ENCODE measurements at places on chromosomes 11 and 22.
A peak's percentile ranks its signal among the peaks of the same experiment; 100 is the strongest.

- no peak for DNase-seq
Measured at GRCh38 chr22:22978637-22979036, 91.0 kb downstream of the IGLL5 start.

GRCh38 chr11:9972989-9973388 is 309.1 kb downstream of the SWAP70 start:
- DNase-seq: peak; percentile 10

DNA sequence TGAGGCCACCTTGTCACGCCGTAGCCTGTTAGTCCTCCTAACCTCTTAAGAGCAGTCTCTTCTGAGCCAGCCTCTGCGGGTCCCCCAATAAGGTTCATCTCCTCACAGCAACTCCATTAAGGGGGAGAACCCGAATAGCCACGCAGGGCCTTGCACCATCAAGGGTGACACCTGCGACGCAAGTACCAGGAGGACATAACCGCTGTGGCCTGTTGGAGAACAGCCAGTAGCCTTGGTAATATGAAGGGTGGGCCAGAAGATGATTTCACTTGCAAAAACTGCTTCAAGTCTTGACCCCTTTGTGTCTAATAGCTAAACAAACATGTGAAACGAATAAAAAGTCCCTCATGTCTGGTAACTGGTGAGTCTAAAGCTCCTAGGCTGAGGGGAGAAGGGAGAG is 14.8 kb downstream of the ARFGAP2 start:
- no peak for DNase-seq

DNA sequence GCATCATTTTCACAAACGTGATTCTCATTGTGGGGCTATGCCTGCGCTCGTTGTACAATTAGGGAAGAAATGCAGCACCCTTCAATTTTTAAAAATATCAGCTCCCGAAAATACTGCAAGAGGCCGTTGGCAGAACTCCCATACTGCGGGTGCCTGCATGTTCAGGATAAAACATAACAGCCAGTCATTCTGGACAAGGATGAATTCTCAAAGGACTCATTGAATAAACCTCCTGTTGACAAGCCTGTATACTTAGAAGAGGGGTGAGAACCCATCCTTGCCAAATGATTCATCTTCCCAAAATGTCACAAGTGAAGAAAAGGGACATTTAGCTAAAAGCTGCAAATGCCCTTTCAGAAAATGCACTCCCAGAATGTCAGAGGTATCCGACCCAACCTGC is 141.9 kb downstream of the CSNK2A3 start:
- peak; percentile 82 for DNase-seq

DNA sequence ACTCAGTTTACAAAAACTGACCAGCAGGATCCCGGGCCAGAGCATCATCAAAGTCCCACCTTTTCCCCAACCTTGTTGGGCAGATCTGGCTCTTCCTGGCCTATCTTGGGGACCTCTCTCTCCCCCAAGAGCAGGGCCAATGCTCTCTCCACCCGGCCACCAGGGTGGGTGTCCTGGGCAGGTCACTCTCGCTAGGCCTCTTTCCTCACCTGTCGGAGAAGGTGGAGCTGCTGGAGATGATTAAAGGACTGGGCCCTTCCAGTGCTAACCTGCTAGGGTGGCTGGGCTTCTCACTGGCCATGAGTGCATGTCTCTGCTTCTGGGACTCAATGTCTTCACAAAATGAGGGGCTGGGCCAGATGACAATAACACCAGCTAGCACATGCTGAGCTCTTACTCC is 2.9 kb upstream of the CAPN5 start:
- no peak for DNase-seq

- no peak for DNase-seq
Measured at GRCh38 chr11:70501051-70501901, 102.9 kb downstream of the CTTN start.

- DNase-seq: no peak
Measured at GRCh38 chr11:118136801-118137200, 15.8 kb downstream of the SCN4B start.

DNA sequence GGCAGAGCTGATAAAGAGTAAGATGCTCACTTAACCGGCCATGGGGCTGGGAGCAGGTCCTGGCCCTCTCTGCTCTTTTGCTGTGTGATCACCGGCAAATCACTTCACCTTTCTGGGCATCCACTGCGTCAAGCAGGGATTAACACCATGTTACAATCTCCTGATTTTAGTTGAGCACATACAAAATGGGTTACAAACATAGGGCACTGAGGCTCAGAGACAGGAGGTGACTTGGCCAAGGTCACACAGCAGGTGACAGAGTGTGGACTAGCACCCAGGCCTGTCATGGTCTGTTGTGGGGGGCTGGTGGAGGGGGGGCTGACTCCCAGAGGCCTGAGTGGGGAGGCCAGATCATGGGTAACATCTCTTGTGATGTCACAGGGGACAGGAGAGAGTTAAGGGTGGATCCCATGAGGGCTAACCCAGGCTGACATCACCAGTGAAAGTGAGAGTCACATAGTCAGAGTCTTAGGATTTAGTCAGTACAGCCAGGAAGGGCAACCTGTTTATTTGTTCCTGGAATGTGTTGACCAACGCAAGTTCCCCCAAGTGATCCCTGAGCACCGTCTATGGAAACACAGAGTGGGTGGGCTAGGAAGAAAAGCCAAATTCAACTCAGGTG is 27.8 kb downstream of the GDPD5 start:
- DNase-seq: no peak

GRCh38 chr11:91664521-91664920 is 560.1 kb upstream of the FAT3 start:
- peak; percentile 13 for DNase-seq

GRCh38 chr11:34030382-34030781 is 21.1 kb upstream of the CAPRIN1 start:
- DNase-seq: no peak

- peak; percentile 81 for DNase-seq
Measured at GRCh38 chr11:120890609-120891320, 133.1 kb upstream of the TBCEL start.

GRCh38 chr11:11813288-11813962 is 28.3 kb upstream of the USP47 start:
- no peak for DNase-seq

GRCh38 chr11:2093575-2094353 is 45.4 kb downstream of the IGF2 start:
- DNase-seq: no peak

DNA sequence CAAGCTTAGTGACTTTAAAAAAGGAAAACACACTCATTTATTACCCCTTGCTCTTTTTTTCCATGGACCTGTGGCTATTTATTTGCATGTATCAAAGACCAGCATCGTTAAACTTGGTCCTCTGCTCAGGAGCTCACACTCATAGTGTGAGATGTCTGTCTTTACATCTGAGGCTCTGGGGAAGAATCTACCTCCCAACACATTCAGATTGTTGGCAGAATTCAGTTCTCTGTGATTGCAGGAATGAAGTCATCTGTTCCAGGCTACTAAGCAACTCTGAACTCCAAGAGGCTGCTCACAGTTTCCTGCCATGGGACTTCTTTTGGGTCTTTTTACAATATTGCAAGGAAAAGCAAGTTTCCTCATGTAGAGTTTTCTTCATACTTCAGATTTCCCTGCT is 138.8 kb downstream of the LRRC4C start:
- no peak for DNase-seq

DNA sequence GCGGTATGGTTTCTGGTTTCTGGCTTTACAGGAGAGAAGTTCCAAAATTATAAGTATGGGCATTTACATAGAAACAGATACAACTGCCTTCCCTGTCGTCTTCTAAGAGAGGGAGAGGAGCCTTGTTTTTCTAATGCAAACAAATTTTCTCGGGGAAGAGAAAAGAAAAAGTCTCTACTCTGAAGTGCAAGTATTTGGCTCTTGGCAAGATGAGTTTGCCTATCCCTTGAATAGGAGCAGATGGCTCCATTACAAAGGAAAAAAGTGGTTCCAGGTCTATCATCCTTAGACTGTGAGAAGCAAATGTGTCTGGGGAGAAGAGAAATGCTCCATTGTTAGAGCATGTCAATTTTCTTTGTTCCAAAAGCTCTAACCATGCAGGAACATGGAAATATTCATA is 455.6 kb downstream of the BUD13 start:
- DNase-seq: no peak

GRCh38 chr11:71948314-71949027 is 19.6 kb downstream of the RNF121 start:
- DNase-seq: peak; percentile 57

GRCh38 chr11:122097419-122098001 is 18.5 kb downstream of the BLID start:
- peak; percentile 94 for DNase-seq

GRCh38 chr22:37533995-37534394 is 14.8 kb upstream of the CARD10 start:
- DNase-seq: no peak

- DNase-seq: no peak
Measured at GRCh38 chr11:39462506-39462905, 1996.9 kb downstream of the LRRC4C start.

DNA sequence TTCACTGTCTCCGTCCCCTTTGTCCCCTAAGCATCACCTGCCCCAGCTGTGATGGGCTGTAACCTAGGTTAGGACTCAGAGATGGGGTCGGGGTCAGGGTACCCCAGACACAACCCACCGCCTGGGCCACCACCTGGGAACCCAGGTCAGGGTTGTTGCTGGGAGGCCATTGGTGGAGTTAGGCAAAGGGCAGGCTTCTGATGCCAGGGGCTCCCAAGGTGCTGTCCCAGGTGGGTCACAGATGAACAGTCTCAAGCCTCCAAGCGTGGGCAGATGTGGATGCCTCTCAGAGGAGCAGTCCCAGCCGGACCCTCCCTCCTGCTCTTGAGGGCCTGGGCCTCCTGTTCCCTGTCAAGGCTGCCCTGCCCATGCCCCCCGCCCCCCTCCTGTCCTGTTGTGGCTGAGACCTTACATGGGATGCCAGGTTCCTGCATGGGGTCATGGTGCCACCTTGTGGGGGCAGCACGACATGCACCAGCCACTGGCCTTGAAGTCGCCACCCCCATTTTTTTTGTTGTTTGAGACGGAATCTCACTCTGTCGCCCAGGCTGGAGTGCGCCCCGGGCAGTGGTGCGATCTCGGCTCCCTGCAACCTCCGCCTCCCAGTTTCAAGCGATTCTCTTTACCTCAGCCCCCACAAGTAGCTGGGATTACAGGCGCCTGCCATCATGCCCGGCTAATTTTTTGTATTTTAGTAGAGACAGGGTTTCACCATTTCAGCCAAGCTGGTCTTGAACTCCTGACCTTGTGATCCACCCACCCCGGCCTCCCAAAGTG is 12.1 kb downstream of the GATD1 start:
- no peak for DNase-seq

DNA sequence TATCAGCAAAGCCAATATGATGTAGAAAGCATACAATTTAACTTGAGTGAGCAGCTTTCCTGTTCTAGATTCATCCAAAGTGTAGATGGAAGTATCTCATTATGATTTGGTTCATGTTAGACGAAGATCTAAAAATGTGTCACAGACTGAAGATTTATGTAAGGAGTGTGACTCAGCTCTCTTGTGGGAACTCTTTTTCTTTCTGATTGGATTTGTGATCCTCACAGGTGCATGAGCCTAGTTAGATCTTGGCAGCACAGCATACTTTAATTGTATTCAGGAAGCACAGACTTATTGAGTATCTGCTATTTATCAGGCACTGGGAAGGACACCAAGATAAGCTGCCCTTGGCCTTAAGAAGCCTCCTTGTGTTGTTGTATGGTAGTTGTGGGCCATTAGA is 147.1 kb downstream of the C11orf91 start:
- DNase-seq: no peak

DNA sequence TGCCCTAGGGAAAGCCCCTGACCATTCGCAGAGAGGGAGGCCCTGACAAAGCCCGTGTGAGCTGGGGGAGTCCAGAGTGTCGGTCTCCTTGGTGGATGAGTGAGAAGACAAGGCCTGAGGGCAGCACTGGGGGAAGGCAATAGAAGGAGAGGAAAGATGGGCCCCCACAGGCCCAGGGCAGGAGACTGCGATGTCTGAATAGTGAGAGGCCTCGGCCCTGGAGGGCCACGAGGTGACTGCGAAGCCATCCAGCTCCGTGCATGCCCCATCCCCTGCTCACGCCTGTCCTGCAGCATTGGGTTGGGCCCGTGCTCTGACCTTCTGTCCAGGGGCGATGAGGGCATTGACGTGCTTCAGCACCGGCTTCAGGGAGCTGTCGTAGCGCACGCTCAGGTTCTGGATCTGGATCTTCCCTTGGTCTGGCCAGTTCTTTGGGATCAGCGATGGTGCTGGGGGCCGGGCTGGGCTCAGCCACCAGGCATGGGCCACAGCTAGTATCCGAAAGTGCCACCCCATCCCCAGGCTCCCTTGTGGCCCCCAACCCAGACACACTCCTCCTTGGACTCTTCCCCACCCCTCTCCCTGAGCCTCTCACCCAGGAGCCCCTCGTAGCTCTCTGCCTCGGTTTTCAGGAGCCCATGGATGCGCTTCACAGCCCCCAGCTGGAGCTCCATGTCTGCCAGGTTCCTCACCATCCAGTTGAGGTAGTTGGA is 8.3 kb upstream of the KCNJ11 start:
- no peak for DNase-seq

DNA sequence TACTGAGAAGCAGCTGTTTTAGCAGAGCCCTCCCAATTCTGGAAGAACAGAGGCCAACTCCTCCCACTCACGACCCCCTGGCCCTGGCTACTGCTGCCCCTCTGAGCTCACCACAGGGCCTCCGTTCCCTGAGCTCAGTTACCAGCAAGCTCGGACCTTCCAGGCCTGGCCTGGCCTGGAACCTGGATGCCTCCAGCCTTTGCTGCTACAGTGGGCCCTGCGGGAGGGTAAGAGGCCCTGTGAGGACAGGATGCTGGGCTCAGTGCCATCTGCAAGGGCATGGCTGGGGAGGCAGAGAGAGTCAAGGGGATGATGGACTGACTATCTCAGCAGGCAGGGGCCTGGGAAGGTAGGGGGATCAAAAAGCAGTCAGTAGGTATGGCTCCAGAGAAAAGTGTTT is 209.9 kb upstream of the NCAM1 start:
- DNase-seq: peak; percentile 29

- no peak for DNase-seq
Measured at GRCh38 chr22:23777776-23778576, 5.3 kb downstream of the MMP11 start.

DNA sequence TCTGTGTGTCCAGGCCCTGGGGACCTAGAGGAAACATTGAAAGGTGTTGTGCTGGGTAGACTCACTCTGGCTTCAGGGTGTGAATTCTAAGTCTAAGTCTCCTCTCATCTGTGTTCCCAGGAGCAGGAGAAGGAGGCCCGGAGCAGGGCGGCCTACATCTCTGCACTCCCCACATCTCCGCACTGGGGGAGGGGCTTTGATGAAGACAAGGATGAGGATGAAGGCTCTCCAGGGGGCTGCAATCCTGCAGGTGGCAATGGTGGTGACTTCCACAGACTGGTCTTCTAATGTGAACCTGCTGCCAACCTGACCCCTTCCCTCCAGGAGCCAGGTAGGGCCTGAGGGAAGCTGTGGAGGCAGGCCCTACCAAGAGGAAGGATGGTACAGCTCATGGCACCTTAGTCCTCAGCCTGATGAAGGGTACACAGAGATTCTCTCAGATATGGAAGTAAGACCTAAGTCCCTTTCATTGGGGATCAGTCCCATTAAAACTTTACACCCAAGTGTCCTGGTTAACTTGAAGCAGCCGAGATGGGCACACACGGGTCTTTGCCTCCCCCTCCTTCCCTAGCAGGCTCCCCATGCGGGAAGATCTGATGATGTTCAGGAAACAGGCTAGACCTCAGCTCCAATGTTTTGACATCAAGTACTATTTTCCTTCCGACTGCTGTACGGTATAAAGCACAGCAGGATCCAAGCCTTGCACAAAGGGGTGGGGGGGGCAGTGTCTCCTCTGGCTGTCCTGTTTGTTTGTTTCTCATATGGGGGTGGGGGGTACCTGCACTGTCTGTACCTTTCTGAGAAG is 25.0 kb downstream of the USP35 start:
- no peak for DNase-seq

GRCh38 chr11:31747581-31747980 is 63.5 kb downstream of the PAX6 start:
- DNase-seq: no peak
